HCT116 (cell line): ENCODE measurements at places on chromosomes 2 and 18.

DNA sequence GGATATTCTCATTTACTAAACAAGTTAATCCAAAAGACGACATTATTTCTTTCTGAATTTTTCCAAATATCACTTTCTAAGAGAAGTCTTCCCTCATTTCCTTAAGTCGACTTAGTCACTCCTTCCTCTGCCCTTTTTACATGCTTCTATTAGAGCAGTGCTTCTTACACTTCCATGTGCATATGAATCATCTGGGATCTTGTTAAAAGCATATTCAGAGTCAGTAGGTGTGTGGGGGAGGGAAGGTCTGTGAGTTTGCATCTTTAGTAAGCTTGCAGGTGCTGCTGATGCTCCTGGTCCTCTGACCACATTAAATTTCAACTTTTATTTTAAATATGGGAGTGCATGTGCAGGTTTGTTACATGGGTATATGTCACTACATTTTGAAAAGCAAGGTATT is 582.6 kb downstream of the NRXN1 start:
- no peak for DNase-seq

DNA sequence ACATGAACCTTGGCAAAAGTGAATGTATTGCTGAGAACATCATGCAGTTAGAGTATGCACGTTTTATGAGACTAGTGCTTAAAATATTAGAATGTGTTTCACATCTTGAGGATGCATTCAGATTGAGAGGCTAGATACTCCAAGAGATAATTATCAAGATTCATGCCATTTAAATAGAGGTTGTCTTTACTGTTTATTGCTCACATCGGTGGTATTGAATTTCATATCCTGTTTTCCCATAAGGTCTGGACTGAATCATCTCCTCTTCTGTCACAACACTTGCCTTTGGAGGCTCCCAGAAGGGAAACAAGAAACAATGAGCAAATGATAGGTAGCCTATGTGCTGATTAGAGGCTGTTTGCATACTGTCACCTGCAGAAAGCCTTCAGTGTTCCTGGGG is 83.8 kb downstream of the CLHC1 start:
- no peak for DNase-seq

- no peak for DNase-seq
Observed at GRCh38 chr2:179802051-179802882, 59.1 kb downstream of the ZNF385B start.

DNA sequence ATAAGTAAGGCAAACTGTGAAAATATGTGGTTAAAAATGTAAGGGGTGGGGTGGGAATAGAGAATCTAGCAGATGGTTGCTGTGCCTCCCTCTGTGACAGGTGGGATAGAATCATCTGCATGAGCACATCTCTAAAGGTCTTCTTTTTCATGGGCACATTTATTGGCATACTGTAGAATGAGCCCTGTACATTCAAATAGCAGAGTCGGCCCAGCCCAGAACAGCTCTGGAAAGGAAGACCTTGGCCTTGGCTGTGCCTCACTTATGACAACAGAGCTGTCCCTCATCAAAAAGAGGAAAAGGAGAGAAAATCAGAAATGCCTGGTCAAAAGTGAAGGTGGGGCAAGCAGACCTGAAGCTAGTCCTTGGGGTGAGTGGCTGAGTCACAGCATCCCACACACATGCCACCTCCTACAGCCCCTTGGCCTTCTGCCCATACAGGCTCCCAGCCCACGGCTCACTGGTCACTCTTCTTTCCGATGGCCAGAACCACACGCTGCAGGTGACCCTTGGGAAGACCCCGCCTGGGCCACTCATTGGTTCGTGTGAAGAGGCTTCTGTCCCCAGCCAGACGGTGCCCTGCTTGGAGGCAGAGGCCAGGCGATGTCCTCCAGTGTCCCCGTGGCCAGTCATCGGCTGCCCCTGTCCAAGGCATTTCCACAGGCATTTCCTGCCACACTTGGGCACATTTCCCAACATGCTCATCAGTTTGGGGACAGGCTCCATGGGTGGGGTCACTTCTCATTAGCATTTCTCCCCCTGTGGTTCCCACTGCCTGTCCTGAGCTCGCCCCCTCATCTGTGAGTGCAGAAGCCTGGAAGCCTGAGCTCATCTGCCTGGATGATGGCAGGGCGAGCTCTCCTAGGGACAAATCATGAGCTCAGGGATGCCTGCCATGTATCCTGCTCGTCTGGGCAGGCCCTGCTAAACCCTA is 113.6 kb downstream of the MCFD2 start:
- no peak for DNase-seq

- DNase-seq, result no peak
Observed at GRCh38 chr2:225865468-225865867, 466.0 kb downstream of the NYAP2 start.

GRCh38 chr2:96891591-96892333 is 21.9 kb upstream of the SEMA4C start:
- no peak for DNase-seq

- no peak for DNase-seq
Observed at GRCh38 chr2:168344706-168345105, 97.3 kb upstream of the STK39 start.

GRCh38 chr2:12506846-12507245 is 209.9 kb upstream of the TRIB2 start:
- no peak for DNase-seq

DNA sequence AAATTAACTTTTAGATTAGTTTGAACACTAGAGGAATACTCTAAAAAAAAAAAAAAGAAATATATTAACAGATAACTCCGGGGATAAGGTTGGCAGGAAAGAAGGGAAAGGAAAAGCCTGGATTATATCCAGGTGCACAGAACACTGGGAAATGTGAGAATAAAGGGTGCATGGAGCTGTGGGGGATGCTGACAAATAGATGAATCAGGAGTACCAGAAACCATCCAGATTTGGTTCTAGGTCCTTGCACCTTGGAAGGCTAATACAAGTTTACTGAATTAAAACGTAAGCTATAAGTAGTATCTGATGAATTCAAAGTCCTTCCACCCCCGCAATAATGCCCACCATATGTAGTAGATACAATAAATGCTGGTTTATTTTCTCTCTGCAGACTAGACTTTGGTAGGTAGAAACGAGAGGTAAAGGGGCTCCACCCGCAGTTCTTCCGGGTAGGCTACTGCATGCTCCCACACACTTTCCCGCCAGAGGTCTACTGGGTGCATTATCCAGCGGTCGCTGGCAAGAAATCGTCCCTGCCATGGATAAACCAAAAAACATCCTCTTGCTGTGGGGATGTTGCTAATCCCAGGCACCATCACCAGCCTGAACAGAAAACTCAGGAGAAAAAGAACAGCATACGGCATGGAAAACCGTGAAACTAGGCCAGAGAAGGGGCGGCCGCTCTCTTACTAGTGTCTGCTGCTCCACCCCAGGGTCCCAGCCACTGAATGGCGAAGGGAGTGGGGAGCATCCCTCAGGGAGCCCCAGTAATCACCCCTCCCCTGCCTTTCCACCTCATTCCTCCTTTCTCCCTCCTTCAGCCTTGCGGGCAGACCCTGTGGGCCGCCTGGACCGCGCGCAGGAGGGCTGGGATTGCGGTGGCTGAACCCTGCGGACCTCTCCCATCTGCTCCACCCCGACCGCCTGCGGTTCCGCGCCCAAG is 1.5 kb downstream of the CNRIP1 start:
- DNase-seq, result no peak

DNA sequence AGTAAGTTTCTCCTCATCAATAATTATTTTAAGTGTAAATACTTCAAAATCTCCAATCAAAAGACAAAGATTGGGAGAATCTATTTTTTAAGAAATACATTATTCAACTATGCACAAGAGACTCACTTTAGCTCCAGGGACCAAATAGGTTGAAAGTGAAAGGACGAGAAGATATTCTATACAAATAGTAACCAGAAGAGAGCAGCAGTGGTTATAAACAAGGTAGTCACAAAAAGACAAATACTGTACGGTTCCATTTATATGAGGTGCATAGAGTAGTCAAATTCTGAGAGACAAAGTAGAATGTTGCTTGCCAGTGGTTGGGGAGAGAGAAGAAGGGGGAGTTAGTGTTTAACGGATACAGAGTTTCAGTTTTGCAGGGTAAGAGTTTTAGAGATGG is 69.8 kb downstream of the POU3F3 start:
- no peak for DNase-seq

DNA sequence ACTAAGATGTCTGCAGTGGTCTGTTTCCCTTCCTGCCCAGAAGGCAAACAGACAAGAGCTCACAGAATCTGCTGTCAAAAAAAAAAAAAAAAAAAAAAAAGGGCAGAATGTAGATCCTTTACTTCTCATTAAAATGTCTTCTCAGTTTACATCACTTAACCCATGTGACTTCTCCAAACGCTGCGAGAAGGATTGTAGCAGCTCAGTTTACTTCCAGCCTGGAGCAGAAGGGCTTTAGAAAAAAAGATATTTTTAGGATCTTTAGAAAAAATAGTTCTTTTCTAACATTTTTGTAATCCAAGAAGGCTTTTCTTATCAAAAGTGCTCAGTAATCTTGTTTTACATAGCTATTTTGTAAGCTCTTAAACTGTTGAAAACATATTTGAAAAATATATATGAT is 425.4 kb downstream of the CNTNAP5 start:
- no peak for DNase-seq

GRCh38 chr2:16869711-16870110 is 204.1 kb upstream of the CYRIA start:
- DNase-seq, result no peak

- DNase-seq, result no peak
Observed at GRCh38 chr2:98907385-98907784, 28.6 kb downstream of the CRACDL start.

- no peak for DNase-seq
Observed at GRCh38 chr2:207375207-207375875, 154.4 kb upstream of the CREB1 start.

GRCh38 chr2:222423632-222424275 is 589 bp upstream of the SGPP2 start:
- no peak for DNase-seq

- DNase-seq, result no peak
Observed at GRCh38 chr2:150485114-150485870, 2.2 kb downstream of the RND3 start.

DNA sequence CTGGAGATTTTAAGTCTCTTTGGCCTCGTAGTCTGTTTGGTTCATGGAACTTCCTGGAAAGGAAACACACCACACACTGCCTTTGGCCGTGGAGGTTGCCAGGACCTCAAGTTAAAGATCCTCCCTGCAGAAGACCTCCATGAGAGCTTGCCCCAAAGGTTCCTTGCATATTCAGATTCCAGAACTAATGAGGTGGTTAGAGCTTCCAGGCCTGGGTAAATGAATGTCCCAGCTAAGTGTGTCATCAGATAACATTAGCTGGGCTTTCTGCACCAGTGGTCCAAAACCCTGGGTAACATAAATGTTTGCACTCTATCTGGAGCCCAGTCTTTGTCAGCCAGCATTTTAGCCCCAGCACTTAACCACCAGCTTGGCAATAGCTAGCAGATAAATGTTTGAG is 122.1 kb upstream of the EML6 start:
- no peak for DNase-seq

- DNase-seq, result no peak
Observed at GRCh38 chr2:191926671-191927070, 79.8 kb upstream of the CAVIN2 start.

DNA sequence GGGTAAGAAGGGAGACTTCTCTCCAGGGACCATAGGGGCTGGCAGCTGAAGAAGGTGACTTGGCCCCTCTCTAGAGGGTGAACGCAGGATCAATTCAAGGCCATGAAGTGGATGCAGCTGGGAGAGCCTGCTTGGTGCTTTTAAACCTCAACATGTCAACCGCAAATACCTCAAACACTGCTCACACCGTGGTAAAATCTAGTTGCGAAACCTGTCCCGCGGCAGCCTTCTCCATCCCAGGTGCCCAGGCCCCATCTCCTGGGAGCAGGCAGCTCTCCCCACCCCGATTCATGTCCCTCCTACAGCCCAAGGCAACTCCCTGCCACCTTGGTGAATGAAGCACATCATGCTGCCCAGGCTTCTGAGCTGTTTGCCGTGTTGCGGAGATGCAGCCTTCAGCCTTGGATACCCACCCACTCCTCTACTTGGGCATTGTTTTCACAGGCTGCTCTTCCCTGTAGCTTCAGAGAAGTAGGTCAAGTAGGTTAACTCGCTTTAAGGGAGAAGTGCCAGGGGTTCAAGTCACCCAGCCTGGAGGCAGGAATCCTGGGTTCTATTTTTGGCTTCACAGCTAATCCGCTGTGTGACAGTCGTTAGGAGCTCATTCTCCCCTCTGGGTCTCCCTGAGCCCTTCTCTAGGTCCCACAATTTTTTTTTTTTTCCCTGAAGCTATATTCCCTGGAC is 6.2 kb upstream of the EFR3B start:
- DNase-seq, result no peak

DNA sequence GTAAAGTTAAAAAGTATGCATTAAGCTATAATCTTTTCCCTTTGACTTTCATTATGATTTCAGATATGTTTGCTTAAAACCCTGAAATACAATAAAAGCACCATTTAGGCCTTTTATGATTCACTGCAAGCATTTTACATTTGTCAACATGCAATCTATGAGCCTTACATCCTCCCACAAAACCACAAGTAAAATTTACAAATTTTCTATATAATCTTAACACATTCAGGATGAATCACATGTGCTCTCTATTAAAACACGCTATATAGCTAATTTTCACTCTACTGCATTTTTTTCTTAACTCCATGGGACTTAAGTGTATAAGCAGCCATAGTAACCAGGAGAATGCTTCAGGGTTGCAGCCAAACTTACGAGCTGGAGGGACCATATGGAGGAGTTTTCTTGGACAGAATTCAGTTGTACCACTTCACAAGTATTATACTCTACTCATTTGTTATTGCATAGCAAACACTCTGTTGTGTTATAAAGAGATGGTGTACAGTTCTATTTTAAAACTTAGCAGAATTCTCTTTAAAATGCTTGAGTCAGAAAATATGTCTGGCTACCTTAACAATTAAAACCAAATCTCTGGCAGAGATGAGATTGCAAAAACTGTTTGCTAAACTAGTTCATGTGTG is 293.2 kb downstream of the ALK start:
- no peak for DNase-seq

- no peak for DNase-seq
Observed at GRCh38 chr2:84830095-84830494, 50.8 kb downstream of the TRABD2A start.

- DNase-seq, result no peak
Observed at GRCh38 chr2:33577668-33578067, 21.4 kb downstream of the FAM98A start.

GRCh38 chr18:21242141-21242779 is at the start of gene GREB1L:
Gene GREB1L (plus strand): TSS chr18:21242232. CDS start chr18:21383519, 141,287 bp downstream.
- peak; percentile 27 for DNase-seq

- DNase-seq, result no peak
Observed at GRCh38 chr2:127715778-127716449, 14.6 kb downstream of the SFT2D3 start.

DNA sequence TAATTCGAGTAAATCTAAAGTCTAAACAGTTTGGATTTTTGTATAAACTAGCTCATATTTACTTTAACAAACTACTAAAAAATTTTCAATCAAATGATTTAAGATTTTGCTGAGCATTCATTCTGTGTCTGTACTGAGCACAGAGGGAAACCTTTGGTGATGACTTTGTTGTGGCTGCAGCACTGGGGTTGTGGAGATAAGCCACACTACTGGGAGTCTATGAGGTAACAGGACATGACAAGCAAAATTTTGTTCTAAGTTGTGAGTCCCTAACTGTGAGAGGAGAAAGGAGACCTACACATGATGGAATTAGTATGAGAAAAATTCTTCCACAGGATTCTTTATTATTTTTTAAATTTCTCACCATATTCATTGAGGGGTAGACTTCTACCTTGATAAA is 933.7 kb upstream of the LRATD1 start:
- DNase-seq, result no peak

GRCh38 chr2:162014751-162015150 is 59.3 kb downstream of the DPP4 start:
- no peak for DNase-seq

- DNase-seq, result no peak
Observed at GRCh38 chr2:230812033-230812432, 52.7 kb upstream of the ITM2C start.
